ENCODE measurements at places on chromosomes 3 and 15.

- DNase-seq: no peak
Observed at GRCh38 chr3:55637906-55638638, 151.0 kb upstream of the WNT5A start.

DNA sequence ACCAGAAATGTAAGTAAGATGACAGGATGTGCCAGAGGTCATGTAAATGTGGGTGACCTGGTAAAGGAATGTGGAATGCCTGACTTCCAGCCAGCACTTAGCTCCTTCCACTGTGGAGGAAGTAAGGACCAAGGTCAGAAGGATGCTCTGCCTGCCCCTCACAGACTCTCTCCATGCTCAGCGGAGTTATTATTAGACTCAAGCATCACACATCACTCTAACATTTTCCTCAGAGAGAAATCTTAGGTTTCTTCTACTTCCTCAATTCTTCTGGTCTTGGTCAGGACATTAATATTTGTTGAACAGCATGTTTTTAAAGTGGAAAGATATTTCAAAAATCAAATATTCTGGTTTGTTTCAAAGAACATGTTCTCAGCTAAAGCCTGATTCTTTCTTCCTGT lies 231.4 kb upstream of the WNT5A start:
- no peak for DNase-seq

- DNase-seq: no peak
Observed at GRCh38 chr3:70840106-70840870, 527.9 kb upstream of the MDFIC2 start.

DNA sequence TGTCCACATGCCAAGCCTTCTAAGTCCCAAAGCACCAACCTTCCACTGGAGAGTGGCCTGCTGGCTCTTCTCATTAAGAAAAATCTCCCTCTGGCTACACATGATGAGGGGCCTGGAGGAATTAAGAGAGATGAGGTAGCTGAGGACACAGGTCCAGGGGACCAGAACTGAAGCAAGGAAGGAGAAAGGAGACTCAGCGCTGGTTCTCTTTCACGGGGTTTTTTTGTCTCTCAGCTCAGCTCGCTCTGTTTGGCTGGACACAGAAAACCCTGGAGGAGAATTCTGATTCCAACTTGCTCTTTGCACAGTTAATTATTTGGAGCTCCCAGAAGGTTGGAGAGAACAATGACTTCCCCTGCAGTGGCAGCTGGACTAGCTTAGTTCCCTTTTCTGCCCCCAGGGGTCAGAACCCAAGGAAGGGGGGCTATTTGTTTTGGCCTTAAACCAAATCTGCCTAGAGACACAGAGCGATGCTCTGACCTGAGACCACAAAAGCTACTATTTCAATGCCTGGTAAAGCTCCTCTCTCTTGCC lies 507.6 kb downstream of the FHIT start:
- DNase-seq: no peak

DNA sequence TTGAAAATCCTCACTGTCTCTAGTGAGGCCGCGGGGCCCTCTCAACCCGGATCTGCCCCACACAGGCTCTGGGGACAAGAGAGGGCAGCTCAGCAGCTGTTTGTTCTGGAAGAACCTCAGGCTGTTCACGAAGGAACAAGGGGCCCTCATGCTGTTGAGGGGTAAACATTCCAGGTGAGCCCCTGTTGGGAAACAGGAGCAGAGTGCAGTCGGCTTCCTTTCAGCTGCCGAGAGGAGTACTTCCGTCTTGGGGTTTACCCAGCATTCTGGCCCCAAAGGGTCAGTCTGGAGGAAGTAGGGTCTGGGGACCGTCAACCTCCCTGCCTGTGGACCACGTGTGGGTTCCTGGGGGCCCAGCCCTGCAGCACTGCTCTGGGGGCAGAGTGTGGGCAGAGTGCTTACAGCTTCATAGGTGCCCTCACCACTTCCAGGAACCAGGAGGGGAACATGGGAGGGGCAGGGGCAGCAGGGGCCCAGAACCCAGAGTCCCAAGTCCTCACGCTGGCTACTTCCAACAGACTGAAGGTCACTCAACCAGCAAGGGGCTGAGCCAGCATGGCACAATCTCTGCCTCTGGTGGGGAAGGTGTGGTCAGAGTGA lies 49.2 kb upstream of the CTSH start:
- no peak for DNase-seq

GRCh38 chr15:100141311-100142001 lies 200.3 kb downstream of the ADAMTS17 start:
- DNase-seq: no peak

GRCh38 chr3:41346698-41347270 lies 147.5 kb downstream of the CTNNB1 start:
- no peak for DNase-seq

DNA sequence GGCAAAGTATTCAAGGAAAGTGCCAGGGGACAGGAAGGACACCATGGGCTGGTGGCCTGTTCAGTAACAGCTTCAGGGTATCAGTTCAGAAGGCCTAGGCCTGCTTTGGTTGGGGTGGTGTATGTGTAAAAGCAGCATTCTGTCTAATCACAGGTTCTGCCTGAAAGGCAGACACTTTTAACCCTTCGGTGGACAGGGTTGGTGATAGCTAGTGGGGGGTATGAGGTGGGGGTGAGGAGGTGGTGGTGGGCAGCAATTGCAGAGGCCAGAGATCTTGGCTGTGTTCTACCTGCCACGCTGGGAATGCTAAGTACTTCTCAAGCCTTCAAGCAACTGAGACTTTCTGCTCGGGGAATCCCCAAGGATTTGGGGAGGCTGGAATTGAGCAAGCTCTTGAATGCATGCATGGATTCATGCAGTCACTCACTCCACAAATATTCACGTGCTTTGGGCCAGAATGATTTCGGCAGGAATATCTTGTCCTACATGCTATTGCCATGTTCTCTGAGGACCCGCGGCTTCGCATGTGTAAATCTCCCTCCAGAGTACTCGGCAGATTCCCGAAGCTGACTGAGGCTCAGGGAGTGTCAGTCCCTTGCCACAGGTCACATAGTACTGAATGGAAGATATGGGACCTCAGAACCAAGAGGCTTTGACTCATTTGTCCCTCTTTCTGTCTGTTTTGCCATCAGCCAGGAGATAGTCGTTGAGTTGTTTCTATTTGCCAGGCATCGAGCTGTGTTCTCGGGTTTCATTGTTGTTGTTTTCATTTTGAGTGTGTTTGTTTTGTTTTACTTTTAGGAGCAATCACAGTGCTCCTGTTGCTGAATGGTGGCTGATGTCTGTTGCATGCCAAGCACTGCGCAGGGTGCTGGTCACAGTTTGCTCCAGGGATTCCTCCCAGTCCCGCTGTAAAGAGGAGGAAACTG lies 65.5 kb downstream of the SMAD3 start:
- no peak for DNase-seq

GRCh38 chr3:73759297-73759711 lies 134.6 kb upstream of the PDZRN3 start:
- no peak for DNase-seq

DNA sequence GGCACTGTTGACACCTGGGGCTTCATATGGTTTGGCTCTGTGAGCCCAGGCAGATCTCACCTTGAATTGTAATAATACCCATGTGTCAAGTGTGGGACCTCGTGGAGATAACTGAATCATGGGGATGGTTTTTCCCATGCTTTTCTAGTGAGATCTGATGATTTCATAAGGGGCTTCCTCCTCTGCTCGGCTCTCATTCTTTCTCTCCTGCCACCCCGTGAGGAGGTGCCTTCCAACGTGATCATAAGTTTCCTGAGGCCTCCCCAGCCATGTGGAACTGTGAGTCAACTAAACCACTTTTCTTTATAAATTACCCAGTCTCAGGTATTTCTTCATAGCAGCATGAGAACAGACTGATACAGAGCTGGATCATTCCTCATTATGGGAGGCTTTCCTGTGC lies 655.9 kb upstream of the ADAMTS9 start:
- no peak for DNase-seq

DNA sequence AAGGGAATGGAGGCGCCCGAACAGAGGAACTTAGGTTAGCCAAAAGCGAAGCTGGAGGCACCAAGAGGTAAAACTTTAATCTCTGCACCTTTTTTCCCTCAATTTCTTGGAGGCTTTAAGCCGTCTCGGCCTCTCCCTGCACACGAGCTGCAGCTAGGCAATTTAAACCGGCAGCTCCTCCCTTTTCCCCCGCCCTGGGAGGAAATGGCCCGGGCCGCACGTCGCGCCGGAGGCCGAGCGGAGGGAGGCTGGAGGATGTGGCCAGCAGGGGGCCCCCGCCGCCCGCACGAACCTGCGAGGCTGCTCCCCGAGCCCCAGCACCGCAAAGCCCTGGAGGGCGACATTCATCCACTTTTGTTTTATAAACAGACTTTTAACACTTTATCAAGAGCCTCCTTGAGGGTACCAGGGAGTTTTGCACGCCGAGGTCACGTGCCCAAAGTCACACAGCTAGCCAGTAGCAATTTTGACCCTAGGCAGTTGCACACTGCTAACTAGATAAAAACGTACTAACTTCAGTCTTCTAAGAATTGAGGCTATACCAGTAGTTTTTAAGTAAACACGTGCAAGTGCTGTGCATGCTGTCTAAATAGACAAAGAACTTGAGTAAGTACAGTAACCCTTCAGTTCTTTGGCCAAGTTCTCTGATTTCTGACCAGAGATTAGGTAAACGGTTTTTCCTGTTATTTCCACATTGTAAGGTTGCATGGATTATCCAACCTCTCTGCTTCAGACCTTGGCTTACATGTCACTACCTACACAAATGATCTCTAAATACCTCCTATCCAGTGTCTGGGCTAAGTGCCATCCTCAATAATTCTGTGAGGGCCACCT lies 668 bp upstream of the XXYLT1 start:
- peak; percentile 83 for DNase-seq

- no peak for DNase-seq
Observed at GRCh38 chr3:101256511-101256910, 63.9 kb downstream of the IMPG2 start.

- no peak for DNase-seq
Observed at GRCh38 chr15:76962337-76963013, 30.9 kb downstream of the RCN2 start.

DNA sequence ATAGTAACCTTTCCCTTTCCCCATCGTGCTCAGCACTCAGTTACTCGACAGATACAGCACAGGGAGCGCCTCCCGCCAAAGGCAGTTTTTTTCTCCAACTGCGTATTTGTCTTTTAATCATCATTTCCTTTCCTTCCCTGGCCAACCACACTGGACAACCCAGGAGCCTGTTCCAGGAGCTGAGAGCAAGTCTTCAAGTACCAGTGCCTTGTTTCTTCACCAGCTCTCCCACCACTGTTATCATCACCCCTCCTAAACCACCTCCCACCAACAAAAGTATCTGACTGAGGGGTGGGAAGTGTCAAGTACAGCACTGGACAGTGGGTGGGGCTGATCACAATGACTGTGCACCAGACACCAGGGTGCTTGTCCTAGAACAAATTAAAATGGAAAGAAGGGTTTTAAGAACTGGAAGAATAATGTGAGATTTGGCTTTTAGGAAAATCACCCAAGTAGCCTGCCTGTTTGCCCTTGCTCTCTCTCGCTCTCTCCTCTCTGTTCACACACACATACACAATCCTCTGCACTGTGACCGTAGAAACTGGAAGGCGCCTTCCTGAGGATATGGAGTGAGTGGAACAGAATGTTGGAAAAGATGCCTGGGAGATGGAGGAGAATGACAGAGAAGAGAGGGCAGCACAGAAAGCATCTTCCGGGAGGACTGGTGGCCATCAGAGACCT lies 126.3 kb downstream of the TNIK start:
- DNase-seq: no peak

GRCh38 chr3:110859993-110860392 lies 211.6 kb upstream of the NECTIN3 start:
- no peak for DNase-seq
